ENCODE measurements at places on chromosomes 4 and X. TPM values are rescaled to one million over a fixed set of nuclear protein-coding genes. Genes with fewer than 3 reads are reported as not detected.

GPR34 gene
- 0.52 TPM for total RNA-seq

NEUROG2 gene
- 0.16 TPM for total RNA-seq

ARMCX1 gene
- 4.7 TPM for total RNA-seq

TMPRSS11F gene
- total RNA-seq, result not detected

APOOL gene
- total RNA-seq, result 16.5 TPM

PDE6B gene
- total RNA-seq, result 11.4 TPM

HMGB3 gene
- 24.5 TPM for total RNA-seq

GASK1B gene
- total RNA-seq, result not detected

DNA sequence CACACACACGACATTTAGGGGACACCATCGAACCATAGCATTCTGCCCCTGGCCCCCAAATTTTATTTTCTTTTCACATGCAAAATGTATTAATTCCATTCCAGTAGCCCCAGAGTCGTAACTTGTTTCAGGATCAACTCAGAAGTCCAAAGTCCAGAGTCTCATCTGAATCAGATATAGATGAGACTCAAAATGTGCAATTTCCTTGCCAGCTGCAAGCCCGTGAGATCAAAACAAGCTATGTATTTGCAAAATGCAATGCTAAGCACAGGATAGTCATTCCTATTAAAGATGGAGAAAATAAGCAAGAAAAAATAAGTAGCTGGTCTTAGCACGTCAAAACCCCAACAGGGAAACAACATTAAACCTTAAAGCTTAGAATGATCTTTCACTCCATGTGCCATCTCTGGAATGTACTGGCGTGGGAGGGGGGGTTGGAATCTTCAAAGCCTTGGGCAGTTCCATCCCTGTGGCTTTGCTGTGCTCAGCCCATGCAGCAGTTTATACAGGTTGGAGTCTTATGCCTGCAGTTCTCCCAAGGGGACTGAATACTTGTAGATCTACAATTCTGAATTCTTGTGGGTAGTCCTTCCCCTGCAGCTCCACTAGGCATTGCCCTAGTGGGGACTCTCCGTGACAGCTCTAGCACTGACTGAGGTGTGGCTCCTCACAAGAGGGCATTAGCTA, 47.7 kb upstream of the SYTL5 start:
- H3K27me3 ChIP-seq, result no peaks in the 10 kb centered on the region
- H3K36me3 ChIP-seq, result no peaks in the 10 kb centered on the region
- no peak for DNase-seq
- peaks cover 2% of the 10 kb centered on the region for H3K4me1 ChIP-seq
- H3K27ac ChIP-seq, result no peak overlapping the region

DNA sequence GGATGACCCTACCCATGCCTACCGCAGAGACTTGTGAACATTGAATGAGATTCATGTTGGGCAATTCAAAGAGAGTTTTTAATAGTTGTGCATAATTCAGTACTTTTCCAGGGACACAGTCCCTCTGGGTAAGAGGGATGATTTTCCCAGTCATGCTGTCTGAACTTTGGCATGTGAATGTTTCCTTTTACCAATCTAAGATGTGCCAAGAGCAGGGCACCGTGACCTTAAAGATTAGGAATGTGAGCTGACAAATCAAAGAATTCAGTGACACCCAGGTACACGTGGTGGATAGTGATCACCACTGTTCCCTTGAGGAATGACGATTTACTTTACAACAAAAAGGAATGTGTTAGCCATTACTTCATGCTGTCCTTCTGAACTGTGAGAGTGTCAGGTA, 515.6 kb downstream of the PPARGC1A start:
- H3K27ac ChIP-seq, result no peak overlapping the region
- no peak overlapping the region for H3K4me3 ChIP-seq
- H3K4me1 ChIP-seq, result no peaks in the 10 kb centered on the region
- H3K36me3 ChIP-seq, result no peaks in the 10 kb centered on the region
- H3K27me3 ChIP-seq, result no peaks in the 10 kb centered on the region

- H3K36me3 ChIP-seq, result no peaks in the 10 kb centered on the region
- H3K27me3 ChIP-seq, result no peaks in the 10 kb centered on the region
- no peak for DNase-seq
- H3K4me3 ChIP-seq, result no peak overlapping the region
- H3K27ac ChIP-seq, result no peak overlapping the region
- peaks cover 14% of the 10 kb centered on the region for H3K4me1 ChIP-seq
These were observed 344.3 kb downstream of the BCOR start for GRCh38 chrX:39753293-39753996.

DNA sequence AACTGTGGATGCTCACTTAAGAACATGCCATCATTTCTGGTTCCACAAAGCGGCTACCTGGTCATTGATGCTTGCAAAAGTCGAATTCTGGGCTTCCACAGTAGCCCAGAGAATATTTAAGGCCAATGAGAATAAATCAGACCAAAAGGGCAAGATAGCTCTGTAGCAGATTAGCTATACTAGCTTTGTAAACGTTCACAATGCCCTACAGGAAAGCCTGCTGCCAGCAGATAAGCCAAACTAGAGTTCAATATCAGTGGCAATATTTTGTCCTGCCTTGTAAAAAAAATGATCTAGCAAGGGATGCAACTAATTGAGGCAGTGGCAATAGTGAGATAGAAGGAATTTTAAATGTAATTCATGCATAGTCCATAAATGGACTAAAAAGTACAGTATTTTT, 387.7 kb upstream of the TEX13C start:
- DNase-seq, result no peak
- no peaks in the 10 kb centered on the region for H3K27me3 ChIP-seq
- H3K36me3 ChIP-seq, result no peaks in the 10 kb centered on the region
- H3K27ac ChIP-seq, result no peak overlapping the region
- no peaks in the 10 kb centered on the region for H3K4me1 ChIP-seq

DNA sequence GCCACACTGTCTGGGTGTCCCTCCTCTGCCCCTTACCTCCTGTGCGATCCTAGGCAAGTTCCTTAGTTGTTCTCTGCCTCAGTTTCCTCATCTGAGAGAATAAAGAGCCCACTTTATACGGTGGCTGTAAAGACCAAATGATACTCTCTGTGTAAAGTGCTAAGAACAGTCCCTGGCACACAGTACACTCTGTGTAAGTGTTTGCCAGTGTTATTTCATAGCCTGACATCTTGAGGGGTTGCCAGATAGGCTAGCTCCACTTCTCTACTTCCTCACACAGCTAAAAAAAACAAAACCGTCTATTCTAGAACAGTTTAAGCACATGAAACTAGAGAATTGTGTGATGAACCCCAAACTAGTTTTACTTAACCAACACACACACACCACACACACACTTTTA, 17.1 kb downstream of the SPON2 start:
- H3K36me3 ChIP-seq, result no peaks in the 10 kb centered on the region
- no peaks in the 10 kb centered on the region for H3K4me1 ChIP-seq
- no peak overlapping the region for H3K27ac ChIP-seq
- H3K27me3 ChIP-seq, result peaks cover 4% of the 10 kb centered on the region

- H3K27me3 ChIP-seq, result no peaks in the 10 kb centered on the region
- no peak for DNase-seq
- H3K4me3 ChIP-seq, result no peak overlapping the region
- no peaks in the 10 kb centered on the region for H3K36me3 ChIP-seq
- no peak overlapping the region for H3K27ac ChIP-seq
These were observed 68.5 kb downstream of the NPNT start for GRCh38 chr4:105963461-105964400.

DNA sequence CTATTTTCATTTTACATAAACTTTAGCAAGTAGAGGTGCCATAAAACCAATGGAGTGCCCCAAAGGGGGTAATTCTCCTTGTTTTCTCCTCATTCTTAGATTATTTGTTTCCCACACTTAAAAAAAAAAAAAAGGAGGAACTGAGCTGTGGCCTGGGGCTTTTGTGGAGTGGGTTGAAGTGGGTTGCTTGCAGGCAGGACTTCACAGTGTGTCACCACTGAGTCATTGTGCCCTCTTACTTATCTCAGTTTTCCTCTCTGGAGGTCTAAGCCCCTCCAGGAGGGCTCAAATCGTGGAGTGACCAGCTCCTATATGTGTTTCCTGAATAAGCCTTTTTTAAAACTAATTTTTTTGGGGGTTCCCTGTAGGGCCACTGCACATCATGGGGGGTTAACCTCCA, 69.0 kb downstream of the SLC16A2 start:
- no peak overlapping the region for H3K4me3 ChIP-seq
- no peaks in the 10 kb centered on the region for H3K27me3 ChIP-seq
- no peak overlapping the region for H3K27ac ChIP-seq

- DNase-seq, result no peak
- H3K27me3 ChIP-seq, result no peaks in the 10 kb centered on the region
- no peak overlapping the region for H3K4me3 ChIP-seq
- H3K27ac ChIP-seq, result no peak overlapping the region
These were observed 40.8 kb downstream of the FAM241A start for GRCh38 chr4:112185740-112186670.

GRCh38 chr4:101950258-101950979, 159.9 kb downstream of the BANK1 start:
- no peaks in the 10 kb centered on the region for H3K4me1 ChIP-seq
- no peak overlapping the region for H3K27ac ChIP-seq
- no peak overlapping the region for H3K4me3 ChIP-seq
- H3K36me3 ChIP-seq, result no peaks in the 10 kb centered on the region

DNA sequence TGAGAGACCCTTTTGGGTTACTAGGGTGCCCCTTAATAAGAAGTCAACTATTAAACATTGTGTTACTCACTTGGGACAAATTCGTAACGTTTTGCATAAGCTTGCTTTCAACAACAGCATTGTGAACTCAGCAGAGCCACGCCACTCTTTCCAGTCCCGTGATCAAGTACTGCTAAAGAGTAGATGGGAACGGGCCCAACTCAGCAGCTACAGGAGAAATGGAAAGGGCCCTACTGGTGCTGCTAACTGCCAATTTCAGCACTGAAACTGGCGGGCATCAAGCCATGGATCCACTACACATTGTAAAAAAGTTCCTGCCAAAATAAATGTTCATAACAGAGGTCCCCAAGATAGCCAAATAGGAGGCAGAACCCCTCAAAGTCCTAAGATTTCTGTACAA, 19.0 kb upstream of the DHX15 start:
- H3K4me1 ChIP-seq, result no peaks in the 10 kb centered on the region
- no peaks in the 10 kb centered on the region for H3K36me3 ChIP-seq
- H3K27me3 ChIP-seq, result peaks cover 3% of the 10 kb centered on the region
- DNase-seq, result no peak
- H3K4me3 ChIP-seq, result no peak overlapping the region

- no peak overlapping the region for H3K27ac ChIP-seq
- H3K4me3 ChIP-seq, result no peak overlapping the region
- H3K36me3 ChIP-seq, result no peaks in the 10 kb centered on the region
- H3K4me1 ChIP-seq, result peaks cover 15% of the 10 kb centered on the region
- H3K27me3 ChIP-seq, result peaks cover 4% of the 10 kb centered on the region
- DNase-seq, result peak; percentile 45
These were observed 86.8 kb upstream of the ETNPPL start for GRCh38 chr4:108849611-108850168.

DNA sequence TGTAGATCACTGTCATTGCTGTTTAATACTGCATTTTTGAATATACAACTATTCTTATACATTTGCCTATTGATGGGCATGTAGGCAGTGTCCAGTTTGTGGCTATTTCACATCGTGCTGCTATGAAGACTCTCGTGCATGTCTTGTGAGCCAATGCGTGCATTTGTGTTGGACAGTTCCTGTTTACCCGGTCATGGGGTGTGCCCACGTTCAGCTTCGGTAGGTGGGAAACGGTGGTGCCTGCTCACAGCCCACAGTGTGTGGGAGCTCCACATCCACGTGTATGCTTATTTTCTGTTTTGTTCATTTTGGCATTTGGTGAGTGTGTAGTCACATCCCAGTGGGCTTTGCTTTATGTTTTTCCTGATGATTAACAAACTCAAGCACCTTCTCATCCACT, 19.7 kb upstream of the RNF212 start:
- peaks cover 1% of the 10 kb centered on the region for H3K27me3 ChIP-seq
- no peak overlapping the region for H3K4me3 ChIP-seq
- no peaks in the 10 kb centered on the region for H3K36me3 ChIP-seq
- no peak for DNase-seq
- peaks cover 9% of the 10 kb centered on the region for H3K4me1 ChIP-seq

DNA sequence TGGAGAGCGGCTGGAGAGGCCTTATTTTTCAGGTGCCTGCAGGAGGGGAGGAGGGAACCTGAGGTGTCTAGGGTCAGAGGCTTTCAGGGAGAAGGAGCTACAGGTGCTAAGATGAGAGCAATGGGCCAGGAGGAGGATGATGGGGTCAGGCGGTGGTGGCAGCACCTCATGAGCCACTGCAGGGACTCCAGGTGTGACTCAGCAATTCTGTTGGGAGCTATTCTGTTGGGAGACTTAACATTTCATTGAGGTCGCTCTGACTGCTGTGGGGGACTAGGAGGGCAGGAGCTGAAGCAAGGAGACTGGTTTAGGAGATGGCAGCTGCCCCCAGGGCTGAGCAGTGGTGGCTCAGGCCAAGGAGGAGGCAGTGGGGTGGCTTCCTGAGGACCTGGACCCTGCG, 65.0 kb downstream of the CLDN34 start:
- H3K4me3 ChIP-seq, result no peak overlapping the region
- H3K36me3 ChIP-seq, result no peaks in the 10 kb centered on the region
- no peaks in the 10 kb centered on the region for H3K27me3 ChIP-seq
- H3K27ac ChIP-seq, result no peak overlapping the region

- no peaks in the 10 kb centered on the region for H3K4me1 ChIP-seq
- H3K4me3 ChIP-seq, result no peak overlapping the region
- no peaks in the 10 kb centered on the region for H3K36me3 ChIP-seq
- H3K27me3 ChIP-seq, result peaks cover 4% of the 10 kb centered on the region
- DNase-seq, result no peak
These were observed 42.1 kb upstream of the UGT2B10 start for GRCh38 chr4:68773699-68774098.

GRCh38 chr4:41888687-41889074, 46.5 kb upstream of the TMEM33 start:
- no peaks in the 10 kb centered on the region for H3K4me1 ChIP-seq
- H3K4me3 ChIP-seq, result no peak overlapping the region
- DNase-seq, result no peak
- no peaks in the 10 kb centered on the region for H3K36me3 ChIP-seq
- no peak overlapping the region for H3K27ac ChIP-seq
- peaks cover 8% of the 10 kb centered on the region for H3K27me3 ChIP-seq
